ENCODE measurements at places on chromosomes 1 and 21.

DNA sequence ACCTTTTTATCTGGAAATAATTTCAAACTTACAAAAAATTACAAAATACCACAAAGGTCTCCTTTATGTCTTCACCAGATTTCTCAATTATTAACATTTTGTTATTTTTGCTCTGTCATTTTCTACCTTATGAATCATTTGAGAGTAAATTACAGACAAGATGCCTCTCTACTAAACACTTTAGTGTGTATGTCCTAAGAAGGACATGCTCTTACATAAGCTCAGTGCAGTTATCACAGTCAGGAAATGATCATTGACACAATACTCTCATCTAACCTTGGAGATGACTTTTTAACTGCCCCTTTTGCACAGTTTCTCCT lies 378.9 kb upstream of the RUNX1 start:
- no peak for DNase-seq

DNA sequence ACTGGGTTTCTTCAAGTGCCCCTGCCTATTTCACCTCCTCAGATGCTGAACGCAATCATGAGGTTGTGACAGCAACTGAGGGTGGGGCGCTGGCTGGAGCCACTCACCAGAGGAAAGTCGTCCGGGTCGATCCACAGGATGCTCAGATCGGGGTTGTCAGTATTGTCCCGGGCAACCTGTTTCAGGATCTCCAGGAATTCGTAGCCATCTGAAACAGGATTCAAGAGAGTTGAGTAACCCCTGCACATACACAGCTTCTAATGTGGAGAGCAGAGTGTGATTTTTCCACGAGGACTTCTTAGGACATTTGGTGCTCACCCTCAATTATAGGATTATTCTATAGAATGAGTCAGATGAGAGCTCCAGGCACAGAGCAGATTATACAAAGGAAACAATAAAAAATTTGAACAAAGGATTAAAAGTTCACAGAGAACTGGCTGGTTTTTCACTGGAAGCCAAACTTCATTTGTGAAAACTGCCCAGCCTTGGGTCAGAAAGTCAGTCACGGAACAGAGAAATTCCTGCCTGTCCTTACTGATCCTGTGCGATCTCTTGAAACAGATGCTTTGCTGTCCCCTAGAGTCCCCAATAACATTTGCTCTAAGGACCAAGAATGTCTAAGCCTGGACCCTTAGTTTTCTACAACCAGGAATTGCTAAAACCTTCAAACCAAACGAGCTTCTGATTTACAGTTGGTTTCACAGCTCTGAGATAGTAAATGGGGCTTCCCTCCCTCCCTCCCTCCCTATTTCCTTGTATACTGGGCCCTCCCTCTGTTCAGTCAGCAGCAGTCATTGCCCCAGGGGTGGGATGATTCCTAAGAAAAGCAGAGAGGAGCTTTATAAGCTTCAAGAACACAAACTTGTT lies 63.2 kb downstream of the CASQ2 start:
- DNase-seq = no peak

DNA sequence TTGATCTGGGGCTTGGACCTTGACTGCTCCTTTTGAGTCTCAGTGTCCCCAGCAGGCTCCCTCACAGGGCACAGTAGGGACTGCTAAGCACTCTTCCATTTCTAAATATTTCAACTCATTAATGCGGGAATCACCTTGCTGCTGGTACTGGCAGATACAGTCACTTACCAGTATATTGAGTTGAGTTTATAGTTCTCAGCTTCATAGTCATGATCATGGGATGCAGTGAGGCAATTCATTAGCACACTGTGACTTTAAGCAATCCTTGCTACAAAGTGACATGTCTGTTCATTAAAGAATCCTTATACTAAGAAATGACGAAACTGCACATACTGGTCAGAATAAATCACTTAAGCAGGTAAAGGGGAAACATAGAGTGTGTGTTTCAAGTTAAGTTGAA lies 240.8 kb downstream of the SPATA17 start:
- no peak for DNase-seq

DNA sequence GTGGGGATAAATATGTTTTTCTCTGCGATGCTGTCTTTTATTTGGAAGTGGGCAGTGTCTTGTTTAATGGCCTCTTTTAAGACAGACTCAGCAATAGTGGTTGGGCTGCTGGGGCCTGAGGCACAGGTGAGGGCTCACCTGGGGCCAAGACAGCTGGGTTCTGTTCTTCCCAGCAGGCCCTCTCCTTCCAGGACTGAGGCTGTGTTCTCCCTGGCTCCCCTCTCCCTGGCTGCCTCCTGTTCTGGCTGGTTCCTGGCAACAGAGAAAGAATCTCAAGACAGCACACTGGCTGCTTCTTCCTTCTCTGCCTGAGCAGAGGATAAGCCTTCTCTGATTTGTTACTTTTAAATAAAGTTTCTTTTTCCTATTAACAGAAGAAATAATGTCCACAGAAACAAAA lies 7.4 kb upstream of the GRHL3 start:
- no peak for DNase-seq

- no peak for DNase-seq
These were observed 211.4 kb upstream of the GREM2 start for GRCh38 chr1:240823357-240823756.

DNA sequence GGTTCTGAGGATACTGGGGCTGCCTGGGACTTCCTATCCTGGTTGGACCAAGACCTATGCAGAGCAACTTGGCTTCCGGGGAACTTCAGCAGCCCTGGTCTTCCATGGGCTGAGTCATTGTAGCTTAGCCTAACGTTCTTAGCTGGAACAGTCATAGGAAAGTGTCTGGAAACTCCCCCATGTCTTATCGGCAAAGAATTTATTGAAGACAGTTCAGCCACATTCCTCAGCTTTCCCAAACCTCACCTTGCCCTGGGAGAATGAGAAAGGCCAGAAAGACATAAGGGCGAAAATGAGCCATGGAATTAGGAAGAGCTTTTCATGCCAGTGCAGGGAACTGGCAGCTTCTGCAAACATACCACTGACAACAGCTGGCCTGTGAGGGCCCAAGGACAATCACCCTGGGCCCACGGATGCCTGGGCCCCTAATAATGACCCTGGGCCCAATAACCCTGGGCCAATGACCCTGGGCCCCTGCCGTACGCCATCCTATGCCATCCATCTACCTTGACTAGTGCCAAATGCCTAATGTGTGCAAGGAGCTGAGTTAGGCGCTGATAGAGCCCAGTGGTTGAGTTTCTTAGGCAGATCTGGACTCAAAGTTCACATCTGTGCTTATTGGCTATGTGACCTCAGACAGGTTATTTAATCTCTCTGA lies 114.4 kb upstream of the GADD45A start:
- no peak for DNase-seq

GRCh38 chr21:32372755-32373154 lies 20.1 kb downstream of the URB1 start:
- no peak for DNase-seq

GRCh38 chr21:18548249-18548648 lies 144.7 kb upstream of the TMPRSS15 start:
- no peak for DNase-seq

DNA sequence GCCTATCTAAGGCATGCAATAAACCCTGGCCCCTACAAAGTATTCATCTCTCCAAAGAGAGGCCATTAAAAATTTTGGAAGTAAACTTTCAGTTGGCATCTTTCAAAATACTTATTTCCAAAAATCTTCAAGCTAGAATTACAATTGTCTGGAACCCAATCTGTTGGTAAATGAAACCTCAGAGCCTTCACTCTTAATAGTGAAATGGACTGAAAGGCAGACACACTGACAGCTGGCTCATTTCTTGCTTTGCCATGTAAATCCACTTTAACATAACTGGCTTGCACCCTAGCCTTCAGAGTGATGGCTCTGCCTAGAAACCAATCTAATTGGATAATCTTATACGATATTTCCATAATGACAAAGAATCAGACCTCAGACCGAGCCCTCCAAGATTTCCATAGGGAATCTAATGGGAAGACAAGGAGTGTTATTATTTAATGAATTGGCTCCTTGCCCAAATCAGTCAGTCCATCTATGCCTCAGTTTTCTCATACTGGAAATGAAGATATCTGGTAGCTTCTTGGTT lies 9.2 kb upstream of the PALMD start:
- DNase-seq = no peak
